ENCODE measurements at places on chromosomes 1 and 21. TPM values are rescaled to one million over a fixed set of nuclear protein-coding genes. Genes with fewer than 3 reads are reported as not detected.

The RORC gene
- total RNA-seq: 33.9 TPM

The ABCA4 gene
- 0.95 TPM for total RNA-seq

The CSRP1 gene
- 95.4 TPM for total RNA-seq

DNA sequence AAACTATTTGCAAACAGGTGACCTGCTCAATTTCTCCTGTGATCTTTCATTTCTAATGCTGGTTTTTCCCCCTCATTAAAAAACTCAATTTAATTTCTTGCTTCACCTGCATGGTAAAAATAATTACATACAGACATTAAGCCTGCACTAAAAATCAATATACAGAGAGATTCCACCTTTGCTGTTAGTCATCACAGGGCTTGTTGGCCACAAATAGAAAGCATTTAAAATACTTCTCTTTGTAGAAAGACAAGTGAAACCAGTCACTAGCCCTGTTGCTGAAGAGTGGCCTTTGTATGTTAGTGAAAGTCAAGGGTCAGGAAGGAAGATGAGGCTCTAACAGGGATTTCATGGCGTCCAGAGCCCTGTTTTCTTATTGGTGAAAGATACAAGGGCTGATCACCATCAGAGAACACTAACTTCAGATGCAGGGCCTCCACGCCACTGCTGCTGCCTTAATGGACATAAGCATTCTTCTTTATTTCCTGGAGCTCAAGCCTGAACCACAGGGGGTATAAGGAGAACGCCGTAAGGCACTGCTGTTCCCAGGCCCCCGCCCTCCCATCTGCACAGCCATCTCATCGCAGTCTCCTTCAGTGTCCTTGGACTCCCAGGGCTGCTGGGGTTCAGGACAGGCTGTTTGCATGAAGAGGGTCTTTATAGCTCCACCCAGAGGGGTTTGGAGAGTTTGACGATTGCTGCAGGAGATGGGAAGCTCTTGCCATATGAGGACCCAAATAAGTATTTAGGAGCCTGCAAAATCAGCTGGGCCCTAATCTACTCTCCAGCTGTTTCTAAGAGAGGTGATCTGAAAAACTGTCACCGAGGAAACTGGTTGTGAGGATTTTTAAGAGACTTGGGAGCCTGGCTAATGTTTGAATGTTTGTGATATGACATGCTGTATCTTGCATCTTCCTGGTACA, 117.3 kb upstream of the IRF2BP2 start:
- DNase-seq: no peak
- peaks cover 44% of the 10 kb centered on the region for H3K4me1 ChIP-seq
- no peak overlapping the region for H3K4me3 ChIP-seq
- peak overlapping the region; percentile 93 for H3K27ac ChIP-seq
- no peaks in the 10 kb centered on the region for H3K27me3 ChIP-seq
- no peaks in the 10 kb centered on the region for H3K36me3 ChIP-seq

DNA sequence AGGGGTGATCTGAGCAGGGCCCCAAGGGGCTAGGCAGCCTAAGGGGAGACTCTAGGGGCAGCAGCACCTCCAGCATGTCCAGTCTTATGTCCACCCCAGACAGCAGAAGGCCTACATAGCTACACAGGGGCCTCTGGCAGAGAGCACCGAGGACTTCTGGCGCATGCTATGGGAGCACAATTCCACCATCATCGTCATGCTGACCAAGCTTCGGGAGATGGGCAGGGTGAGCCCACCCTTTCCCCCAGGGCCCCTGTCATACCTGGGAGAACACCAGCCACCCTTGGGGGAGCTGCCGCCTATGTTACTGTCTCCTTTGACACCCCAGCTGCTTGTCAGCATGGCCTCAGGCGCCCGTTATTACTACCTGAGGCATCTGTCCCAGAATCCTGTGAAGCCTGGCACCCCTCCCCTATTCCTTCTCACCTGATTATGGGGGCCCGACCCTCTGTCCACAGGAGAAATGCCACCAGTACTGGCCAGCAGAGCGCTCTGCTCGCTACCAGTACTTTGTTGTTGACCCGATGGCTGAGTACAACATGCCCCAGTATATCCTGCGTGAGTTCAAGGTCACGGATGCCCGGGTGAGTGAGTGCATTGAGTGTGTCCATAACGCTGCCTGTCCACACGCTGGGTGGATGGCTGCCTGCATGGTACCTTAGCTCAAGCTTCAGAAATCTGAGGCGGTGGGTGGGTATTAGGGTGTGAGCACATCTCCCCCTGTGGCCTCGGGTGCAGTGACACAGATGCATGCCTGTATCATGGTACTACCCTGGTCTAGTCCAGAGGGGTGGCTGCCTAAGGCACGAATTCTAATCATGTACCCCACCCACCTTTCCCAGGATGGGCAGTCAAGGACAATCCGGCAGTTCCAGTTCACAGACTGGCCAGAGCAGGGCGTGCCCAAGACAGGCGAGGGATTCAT, 29.7 kb upstream of the KDM4A start:
- no peak for DNase-seq
- no peaks in the 10 kb centered on the region for H3K4me1 ChIP-seq
- H3K4me3 ChIP-seq: no peak overlapping the region
- H3K36me3 ChIP-seq: no peaks in the 10 kb centered on the region
- no peaks in the 10 kb centered on the region for H3K27me3 ChIP-seq

DNA sequence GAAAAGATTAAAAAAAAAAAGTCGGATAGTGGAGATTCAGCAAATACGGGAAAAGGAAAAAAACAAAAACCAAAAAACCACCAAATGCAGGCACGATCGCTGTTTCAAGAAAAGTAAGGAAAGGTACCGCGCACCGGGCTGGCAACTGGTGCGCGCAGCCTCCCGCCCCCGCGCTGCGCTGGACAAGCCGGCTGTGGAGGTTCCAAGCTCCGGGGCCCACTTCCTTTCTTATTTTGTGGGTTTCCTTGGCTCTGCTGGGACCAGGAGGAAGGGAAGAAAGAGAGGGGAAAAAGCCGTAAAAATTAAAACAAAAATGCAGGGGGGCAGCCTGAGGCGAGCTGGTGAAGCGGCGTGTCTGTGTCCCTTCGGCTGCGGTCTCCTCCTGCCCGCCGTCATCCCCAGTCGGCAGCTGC, 233 bp downstream of the ADAMTS5 start:
- no peaks in the 10 kb centered on the region for H3K4me1 ChIP-seq
- H3K27ac ChIP-seq: no peak overlapping the region
- peaks cover 6% of the 10 kb centered on the region for H3K27me3 ChIP-seq
- no peaks in the 10 kb centered on the region for H3K36me3 ChIP-seq
- peak overlapping the region; percentile 48 for H3K4me3 ChIP-seq
- DNase-seq: peak; percentile 20

- no peak for DNase-seq
- H3K4me3 ChIP-seq: no peak overlapping the region
- peaks cover 14% of the 10 kb centered on the region for H3K36me3 ChIP-seq
- H3K27me3 ChIP-seq: no peaks in the 10 kb centered on the region
- no peak overlapping the region for H3K27ac ChIP-seq
Observed at GRCh38 chr1:235708390-235708962, 58.9 kb upstream of the GNG4 start.

DNA sequence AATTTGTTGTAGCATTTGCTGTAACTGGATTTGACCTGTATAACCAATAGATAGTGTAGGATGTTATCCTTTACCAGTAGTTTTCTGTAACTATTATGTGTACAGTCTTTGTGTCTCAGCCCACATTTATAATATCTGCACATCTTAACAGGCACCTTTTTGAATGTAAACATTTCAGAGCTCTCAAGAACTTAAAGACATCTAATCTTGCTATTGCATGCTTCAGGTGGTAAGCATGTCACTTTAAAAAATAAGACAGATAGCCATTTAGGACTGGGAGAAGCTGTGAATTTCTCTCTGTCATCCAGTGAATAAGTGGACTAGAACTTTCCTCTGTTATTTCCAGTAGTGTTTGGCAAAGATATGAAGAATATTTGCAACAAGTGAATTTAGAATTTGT, 22.6 kb upstream of the GPR52 start:
- H3K4me1 ChIP-seq: no peaks in the 10 kb centered on the region
- H3K4me3 ChIP-seq: no peak overlapping the region
- no peak for DNase-seq
- H3K36me3 ChIP-seq: no peaks in the 10 kb centered on the region
- no peak overlapping the region for H3K27ac ChIP-seq

- no peak for DNase-seq
- no peak overlapping the region for H3K4me3 ChIP-seq
- H3K4me1 ChIP-seq: no peaks in the 10 kb centered on the region
- H3K27me3 ChIP-seq: no peaks in the 10 kb centered on the region
Observed at GRCh38 chr1:31214316-31215064, 25.2 kb downstream of the NKAIN1 start.

DNA sequence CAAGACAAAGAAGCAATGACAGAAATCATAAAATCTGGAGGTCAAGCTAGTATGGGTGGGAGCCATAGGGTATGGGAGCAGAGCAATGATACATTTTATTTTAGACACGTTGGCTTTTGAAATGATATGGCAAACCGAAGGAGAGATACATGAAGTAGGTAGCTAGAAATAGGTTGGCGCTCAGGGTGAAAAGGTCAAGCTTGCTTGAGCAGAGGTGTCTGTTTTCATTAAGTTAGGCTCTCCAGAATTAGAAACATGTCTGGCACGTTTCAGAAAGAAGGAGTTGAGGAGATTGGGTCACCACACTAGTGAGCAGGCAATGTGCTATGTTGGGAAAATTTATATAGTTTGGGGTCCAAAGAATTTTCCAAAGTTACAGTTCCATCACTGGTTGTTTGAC, 151.4 kb downstream of the AMY1C start:
- no peak overlapping the region for H3K27ac ChIP-seq
- H3K27me3 ChIP-seq: no peaks in the 10 kb centered on the region
- H3K36me3 ChIP-seq: no peaks in the 10 kb centered on the region
- H3K4me1 ChIP-seq: no peaks in the 10 kb centered on the region
- H3K4me3 ChIP-seq: no peak overlapping the region

DNA sequence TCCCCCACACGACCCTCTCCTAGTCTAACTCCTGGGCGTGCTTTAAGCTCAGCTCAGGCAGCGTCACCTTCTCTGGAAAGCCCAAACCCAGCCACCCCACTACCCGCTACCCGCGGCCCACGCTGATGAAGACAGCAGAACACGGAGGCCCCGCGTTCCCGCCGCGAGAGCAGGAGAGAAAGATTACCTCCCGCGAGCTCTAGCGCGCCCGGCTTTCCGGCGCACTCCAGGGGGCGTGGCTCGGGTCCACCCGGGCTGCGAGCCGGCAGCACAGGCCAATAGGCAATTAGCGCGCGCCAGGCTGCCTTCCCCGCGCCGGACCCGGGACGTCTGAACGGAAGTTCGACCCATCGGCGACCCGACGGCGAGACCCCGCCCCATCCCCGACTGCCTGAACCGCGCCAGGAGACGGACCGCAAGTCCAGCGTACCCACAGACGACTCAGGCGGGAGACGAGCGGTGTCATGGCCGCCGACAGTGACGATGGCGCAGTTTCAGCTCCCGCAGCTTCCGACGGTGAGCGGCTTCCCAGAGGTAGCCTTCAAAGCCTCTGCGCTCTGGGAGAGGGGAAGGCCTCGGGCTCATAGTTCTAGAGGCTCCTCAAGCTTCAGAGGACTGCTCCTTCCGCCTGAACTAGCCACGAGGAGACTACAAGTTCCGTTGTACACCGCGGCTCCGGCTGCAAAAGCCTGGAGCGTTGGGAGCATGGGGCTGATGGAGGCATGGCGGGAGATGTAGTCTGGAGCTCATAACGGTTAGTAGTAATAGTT, at the start of the genes MUTYH and TOE1:
Gene MUTYH (minus strand): TSS at position 652 of the 770 bp plus-strand sequence. CDS start 5,935 bp downstream, outside the sequence.
Gene TOE1 (plus strand): TSS at position 382 of the 770 bp plus-strand sequence. CDS start 83 bp downstream, at position 465.
- DNase-seq: peak; percentile 96
- H3K36me3 ChIP-seq: peaks cover 26% of the 10 kb centered on the region
- no peaks in the 10 kb centered on the region for H3K27me3 ChIP-seq
- peak within 1 kb of the TSS; percentile 86 for H3K27ac ChIP-seq
- peak within 1 kb of the TSS; percentile 94 for H3K4me3 ChIP-seq

DNA sequence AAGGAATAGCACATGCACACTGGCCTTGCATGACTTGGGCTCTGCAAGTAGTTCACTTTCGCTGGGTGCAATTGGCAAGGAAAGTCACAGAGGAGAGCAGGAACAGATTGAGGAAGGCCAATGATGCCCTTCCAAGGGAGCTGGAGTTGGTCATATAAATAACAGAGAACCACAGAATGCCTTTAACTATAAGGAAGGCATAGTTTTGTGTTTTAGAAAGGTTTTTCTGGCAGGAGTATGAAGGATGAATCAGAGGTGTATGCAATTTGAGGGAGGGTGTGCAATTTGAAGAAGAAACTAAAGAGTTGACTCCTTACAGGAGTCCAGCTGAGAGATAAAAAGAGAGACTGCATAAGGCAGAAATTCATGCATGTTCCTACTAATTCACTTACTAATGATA, 112.1 kb downstream of the PHTF1 start:
- H3K27me3 ChIP-seq: no peaks in the 10 kb centered on the region
- peaks cover 6% of the 10 kb centered on the region for H3K36me3 ChIP-seq
- H3K4me3 ChIP-seq: no peak overlapping the region
- DNase-seq: no peak
- H3K4me1 ChIP-seq: no peaks in the 10 kb centered on the region
- no peak overlapping the region for H3K27ac ChIP-seq

GRCh38 chr1:157596384-157596783, 1.5 kb downstream of the FCRL4 start:
- H3K27me3 ChIP-seq: no peaks in the 10 kb centered on the region
- no peaks in the 10 kb centered on the region for H3K36me3 ChIP-seq
- H3K4me3 ChIP-seq: no peak overlapping the region
- no peaks in the 10 kb centered on the region for H3K4me1 ChIP-seq

DNA sequence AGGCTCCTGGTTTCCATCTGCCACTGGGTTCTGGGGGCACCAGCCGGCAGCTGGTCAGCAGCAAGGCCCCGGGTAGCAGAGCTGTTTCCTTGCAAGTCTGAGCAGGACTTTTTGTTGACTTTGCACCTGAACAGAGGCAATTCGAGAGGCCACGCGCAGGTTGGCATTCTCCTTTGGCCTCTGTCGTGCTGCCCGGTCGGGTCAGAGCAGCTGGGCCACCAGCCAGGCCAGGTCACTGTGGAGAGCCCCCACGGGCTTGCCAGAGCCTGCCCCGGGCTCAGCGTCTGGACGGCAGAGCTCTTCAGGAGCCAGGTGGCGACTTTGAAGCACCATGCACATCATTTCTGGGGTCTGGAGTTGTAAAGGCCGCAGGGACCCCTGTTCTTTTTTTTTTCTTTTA, 28.4 kb upstream of the TMEM52 start:
- H3K36me3 ChIP-seq: no peaks in the 10 kb centered on the region
- H3K4me1 ChIP-seq: no peaks in the 10 kb centered on the region
- peak overlapping the region; percentile 53 for H3K27ac ChIP-seq
- DNase-seq: peak; percentile 92
- H3K27me3 ChIP-seq: no peaks in the 10 kb centered on the region
- H3K4me3 ChIP-seq: no peak overlapping the region

- no peaks in the 10 kb centered on the region for H3K4me1 ChIP-seq
- no peak overlapping the region for H3K4me3 ChIP-seq
- no peaks in the 10 kb centered on the region for H3K27me3 ChIP-seq
- no peak for DNase-seq
Observed at GRCh38 chr1:57252597-57253294, 171.1 kb downstream of the DAB1 start.

- no peaks in the 10 kb centered on the region for H3K36me3 ChIP-seq
- H3K27me3 ChIP-seq: no peaks in the 10 kb centered on the region
- no peak for DNase-seq
- H3K4me1 ChIP-seq: no peaks in the 10 kb centered on the region
- no peak overlapping the region for H3K27ac ChIP-seq
Observed at GRCh38 chr1:168476588-168477385, 67.0 kb downstream of the XCL2 start.
